ENCODE measurements at places on chromosomes 16 and 17. TPM values are rescaled to one million over a fixed set of nuclear protein-coding genes. Genes with fewer than 3 reads are reported as not detected.

AARSD1 gene
- polyA plus RNA-seq = 45.6 TPM

KRT13 gene
- polyA plus RNA-seq = not detected

SNAI3 gene
- polyA plus RNA-seq = 0.75 TPM

DNA sequence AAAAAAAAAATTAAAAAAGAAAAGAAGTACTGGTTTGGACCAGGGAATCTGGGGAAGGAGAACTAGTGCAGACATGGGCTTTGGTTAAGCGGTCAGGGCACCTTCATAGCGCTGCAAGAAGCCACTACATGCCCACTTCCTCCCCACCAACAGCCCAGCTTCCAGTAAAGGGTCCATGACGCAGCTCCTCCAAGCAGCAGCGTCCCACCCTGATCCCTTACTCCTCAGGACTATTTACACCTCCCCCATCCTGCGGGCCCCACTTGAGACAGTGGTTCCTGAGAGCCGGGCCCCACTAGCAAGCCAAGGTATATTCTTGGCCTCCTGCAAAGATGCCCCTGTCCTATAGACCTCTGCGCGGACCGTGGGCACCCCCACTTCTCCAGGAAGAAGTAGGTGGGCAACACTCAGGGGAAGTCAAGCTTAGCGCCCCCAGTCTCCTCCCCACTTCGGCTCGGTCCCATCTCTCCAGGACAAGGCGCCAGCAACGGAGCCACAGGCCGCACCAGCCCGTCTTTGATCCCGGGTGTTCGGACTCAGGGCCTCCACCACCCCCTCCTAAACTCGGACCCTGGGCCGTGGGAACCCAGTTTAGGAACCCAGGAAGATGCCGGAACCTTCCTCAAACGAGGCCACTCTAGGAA, 913 bp upstream of the PRR14 start:
- no peak for DNase-seq

- DNase-seq = no peak
Observed at GRCh38 chr16:84379709-84380362, 11.5 kb downstream of the ATP2C2 start.

DNA sequence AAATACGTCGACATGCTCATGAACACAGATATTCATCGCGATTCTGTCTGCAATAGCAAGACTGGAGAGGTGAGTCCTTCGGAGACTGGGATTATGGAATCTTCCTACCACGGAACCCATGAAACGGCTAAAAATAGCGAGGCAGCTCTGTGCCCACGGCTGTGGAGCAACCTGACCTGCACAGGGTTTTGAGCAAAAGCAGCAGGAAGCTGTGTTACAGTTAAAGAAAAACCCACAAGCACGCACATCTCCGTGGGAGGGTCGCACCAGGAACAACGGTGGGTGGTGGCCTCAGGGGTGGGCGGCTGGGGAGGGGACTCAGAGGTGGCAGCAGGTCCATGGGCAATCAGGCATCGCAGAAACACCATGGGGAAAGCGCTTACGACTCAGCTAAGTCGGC, 24.8 kb downstream of the SLC38A10 start:
- no peak for DNase-seq

DNA sequence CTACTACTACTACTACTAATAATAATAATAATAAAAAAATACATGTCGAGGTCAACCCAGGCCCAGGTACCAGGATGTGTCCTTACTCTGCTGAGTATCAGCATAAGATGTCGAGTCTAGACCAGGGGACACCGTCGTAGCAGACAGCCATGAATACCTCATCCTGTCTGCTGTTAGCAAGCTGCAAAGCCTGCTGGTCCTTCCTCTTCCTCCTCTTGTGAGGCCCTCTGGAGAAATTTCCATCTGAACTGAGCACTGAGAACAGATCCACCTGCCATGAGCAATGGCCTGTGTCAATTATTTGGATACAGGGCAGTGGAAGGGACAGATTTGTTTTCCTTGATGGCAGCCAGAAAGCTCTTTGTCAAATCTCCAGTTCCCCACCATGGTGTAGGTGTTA, 168.5 kb downstream of the XYLT1 start:
- no peak for DNase-seq

KRT32 gene
- not detected for polyA plus RNA-seq

DNA sequence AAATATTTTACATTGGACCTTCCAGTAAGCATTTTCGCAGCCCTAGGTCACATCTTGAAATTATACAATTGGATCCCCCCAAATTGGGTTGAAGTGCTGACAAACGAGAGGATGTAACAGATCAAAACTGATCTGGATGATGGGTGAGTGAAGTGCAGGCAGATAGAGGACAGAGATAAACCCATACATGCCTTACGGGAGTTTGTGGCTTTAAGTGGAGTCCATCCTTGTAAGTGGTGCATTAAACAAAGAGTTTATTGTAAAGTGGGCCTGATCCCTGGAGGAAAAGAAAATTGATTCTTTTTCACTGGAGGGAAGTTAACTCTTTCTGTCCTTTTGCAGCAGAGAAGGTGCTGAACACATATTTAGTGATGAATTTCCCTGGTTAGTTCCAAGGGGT, 39.0 kb upstream of the KCNJ2 start:
- DNase-seq = no peak

KCNH6 gene
- polyA plus RNA-seq = 4.8 TPM

GRCh38 chr16:85628645-85629044, 15.5 kb downstream of the GSE1 start:
- DNase-seq = no peak

GRCh38 chr17:59439262-59439661, 107.8 kb downstream of the YPEL2 start:
- DNase-seq = peak; percentile 76

HBQ1 gene
- polyA plus RNA-seq = not detected

SMIM22 gene
- polyA plus RNA-seq = 74.2 TPM

GRCh38 chr16:776824-777223, 11.4 kb downstream of the RPUSD1 start:
- DNase-seq = no peak

- no peak for DNase-seq
Observed at GRCh38 chr16:24409045-24409444, 130.3 kb upstream of the RBBP6 start.

MYH8 gene
- polyA plus RNA-seq = 0.30 TPM

RUNDC3A gene
- 6.4 TPM for polyA plus RNA-seq

DNA sequence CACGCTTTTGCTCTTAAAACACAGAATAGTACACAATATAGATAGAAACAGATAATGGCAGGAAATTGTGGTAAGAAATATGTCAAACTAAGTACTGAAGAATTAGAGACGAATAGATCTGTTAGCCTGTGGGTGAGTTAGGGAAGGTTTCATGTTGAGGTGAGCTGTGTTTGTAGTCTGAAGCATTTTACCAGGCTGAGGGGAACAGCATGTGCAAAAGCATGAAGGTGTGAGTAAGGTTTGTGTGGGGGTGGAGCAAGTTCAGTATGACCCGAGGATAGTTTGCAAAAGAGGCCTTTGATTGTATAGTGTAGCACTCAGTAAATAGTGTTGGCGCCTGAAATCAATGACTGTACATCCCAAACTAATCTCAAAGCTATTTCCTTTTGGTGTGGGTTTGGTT, 13.8 kb downstream of the IGSF6 start:
- DNase-seq = no peak

USP7 gene
- 26.7 TPM for polyA plus RNA-seq

DNA sequence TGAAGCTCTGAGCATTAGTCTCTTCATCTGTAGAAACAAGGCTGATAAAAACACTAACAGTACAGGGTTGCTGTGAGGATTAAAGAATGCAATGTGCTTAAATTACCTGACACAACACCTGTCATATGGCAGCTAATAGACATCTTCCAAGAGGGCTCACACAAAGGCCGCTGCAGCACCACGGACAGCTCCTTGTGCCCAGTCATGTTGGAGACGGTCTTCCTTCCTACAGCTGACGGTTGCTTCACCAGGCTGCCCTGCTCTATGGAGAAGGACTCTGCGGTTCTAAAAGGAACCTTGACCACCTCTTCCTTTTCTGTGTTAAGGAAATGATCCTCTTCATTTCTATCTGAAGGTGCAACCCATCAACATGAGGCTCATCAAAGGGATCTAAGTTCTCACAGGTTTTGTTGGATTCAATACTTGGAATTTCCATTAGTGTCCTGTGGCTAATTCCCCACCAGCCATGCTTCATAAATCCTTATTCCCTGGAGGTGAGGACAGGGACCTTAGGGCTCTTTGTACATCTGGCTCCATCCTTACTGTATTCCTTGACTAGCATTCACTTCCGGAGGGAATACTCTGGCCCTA, 138.9 kb upstream of the CES5A start:
- peak; percentile 92 for DNase-seq

- no peak for DNase-seq
Observed at GRCh38 chr17:81096741-81097133, 61.8 kb downstream of the BAIAP2 start.

DNA sequence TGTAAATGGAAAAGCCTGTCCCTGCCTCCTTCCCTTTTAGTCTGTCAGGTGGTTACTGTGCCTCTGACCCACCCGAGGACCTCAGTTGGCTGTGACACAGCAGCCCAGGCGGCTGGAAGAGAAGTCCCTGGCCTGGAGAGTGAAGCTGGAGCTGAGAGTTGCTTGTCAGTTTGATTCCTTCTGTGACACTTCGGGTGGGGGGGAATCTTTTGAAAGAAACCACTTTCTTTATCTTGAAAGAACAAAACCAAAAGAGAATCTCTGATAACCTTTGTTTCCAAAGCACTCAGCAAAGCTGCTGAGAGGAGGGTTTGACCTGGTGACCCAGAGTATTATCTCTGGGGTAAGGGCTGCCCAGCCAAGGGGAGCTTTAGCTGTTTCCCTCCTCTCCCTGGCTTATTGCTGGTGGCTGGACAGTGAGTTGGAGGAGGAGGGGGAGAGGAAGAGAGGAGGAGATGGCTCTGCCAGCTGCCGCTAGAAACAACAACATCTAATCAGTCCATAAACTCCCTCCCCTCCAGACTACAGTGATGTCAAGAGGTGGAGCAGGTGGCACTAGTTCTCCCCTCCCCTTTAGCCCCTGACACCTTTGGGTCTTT, 34.0 kb downstream of the YPEL2 start:
- peak; percentile 49 for DNase-seq

GRCh38 chr17:76585649-76586593, at the start of gene ST6GALNAC2:
TSS of gene ST6GALNAC2 (minus strand) at chr17:76585860. CDS start at chr17:76585808, 52 bp downstream.
- DNase-seq = peak; percentile 79

GRCh38 chr16:84955427-84955826, 55.9 kb downstream of the ZDHHC7 start:
- DNase-seq = no peak

DNA sequence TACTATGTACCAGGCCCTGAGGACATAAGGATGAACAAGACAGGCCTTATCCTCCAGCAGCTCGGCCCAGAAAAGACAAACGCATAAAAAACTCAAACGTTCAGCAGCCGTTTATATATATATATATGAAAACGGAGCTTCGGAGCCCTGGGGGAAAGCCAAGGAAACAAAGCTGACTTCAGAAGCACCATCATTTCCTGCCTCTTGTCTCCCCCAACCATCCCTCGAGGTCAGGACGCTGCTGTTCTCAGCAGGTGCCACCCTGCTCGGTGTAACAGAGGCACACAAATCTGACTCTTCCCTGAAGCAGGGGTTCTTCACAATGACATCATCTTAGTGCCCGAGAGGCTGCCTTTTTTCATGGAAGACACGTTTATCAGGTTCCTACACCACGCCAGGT, 146.9 kb downstream of the ZNF423 start:
- no peak for DNase-seq

NPW gene
- polyA plus RNA-seq = not detected

GRCh38 chr17:63276821-63277220, 169.3 kb downstream of the CYB561 start:
- DNase-seq = no peak

DNA sequence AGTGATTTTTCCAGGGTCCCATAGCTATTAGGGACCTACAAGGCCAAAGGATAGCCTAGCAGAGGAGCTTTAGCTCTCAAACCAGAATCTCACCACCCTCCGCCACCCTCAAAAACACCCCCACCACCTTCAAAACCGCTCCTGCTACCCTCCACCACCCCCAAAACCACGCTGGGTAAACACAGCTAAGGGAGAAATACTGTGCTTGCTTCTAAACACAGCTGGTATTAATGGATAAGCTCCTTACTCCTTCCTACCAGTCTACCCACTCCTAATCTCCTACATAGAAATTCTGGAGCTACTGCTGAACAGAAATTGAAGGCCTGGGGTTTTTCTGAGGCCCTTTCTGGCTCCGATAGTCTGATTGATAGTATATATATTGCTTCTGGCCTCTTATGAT, 2.2 kb upstream of the LPCAT2 start:
- no peak for DNase-seq

GRCh38 chr17:47718634-47719405, 14.2 kb upstream of the TBX21 start:
- DNase-seq = no peak

- no peak for DNase-seq
Observed at GRCh38 chr17:64015447-64015846, 5.0 kb downstream of the ICAM2 start.

DNA sequence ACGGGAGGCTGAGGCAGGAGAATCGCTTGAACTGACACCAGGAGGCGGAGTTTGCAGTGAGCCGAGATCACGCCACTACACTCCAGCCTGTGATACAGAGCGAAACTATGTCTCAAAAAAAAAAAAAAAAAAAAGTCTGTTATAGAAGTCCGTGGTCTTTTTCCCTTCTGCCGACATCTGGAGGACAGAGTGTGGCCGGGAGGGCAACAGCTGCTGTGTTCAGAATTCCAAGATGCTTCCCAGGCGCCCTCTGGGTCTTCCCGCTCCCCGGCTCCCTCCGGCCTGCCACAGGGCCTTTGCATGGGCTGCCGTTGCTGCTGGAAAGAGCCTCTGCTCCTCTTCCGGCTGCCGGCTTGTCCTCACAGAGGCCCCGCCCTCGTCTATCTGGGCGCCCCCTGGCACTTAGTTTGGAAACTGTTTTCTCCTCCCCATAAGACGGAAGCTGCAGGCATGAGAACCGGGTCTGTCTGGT, 2.4 kb upstream of the CACNA1H start:
- DNase-seq = no peak

ETV4 gene
- polyA plus RNA-seq = 2.5 TPM

DNA sequence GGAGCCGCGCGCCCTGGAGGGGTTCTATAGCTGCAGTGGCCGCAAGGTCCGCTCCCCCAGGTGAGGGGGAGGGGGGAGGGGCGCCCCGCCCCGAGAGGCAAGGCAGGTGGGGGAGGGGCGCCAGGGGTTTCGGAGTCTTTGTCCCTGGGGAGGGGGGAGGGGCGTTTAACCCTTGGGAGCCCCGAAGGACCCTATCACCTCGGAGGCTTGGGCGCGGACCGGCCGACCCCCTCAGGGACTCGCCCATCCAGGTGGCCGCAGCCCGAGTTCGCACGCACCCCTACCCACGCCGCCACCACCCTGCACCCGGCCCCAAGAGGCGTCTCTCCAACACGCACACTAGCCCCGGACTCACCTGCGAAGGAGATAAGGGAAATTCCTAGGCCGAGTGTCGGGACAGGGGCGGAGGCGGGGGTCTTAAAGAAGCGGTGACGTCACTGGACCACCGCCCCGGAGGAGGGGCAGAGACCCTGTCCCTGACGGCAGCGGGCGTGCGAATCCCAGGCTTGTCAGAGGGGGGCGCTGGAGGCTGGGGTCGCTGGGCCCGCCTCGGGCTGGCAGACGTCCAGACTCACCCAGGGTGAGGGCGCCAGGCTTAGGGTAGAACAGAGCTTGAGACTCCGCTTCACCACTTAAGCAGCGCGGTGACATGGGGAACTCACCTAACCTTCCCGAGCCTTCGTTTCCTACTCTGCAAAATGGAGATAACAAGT, at the start of gene CLDN6:
CLDN6 (minus strand) TSS at position 390 of the 713 bp plus-strand sequence. CDS start 2,162 bp downstream, outside the sequence.
- peak; percentile 85 for DNase-seq

All from kidney (tissue), 22 donors.